ENCODE measurements at places on chromosomes 2 and 18. TPM values are rescaled to one million over a fixed set of nuclear protein-coding genes. Genes with fewer than 3 reads are reported as not detected.

Gene CIB4
- total RNA-seq, result not detected

Gene DLGAP1
- total RNA-seq, result not detected

Gene SERPINB4
- total RNA-seq, result not detected

Gene PAX8
- 1.9 TPM for total RNA-seq

Gene SULT6B1
- total RNA-seq, result not detected

Gene VAMP5
- total RNA-seq, result 85.3 TPM

Gene CDH20
- not detected for total RNA-seq

Gene CHRNG
- not detected for total RNA-seq

Gene MFSD2B
- not detected for total RNA-seq

Gene TDRD15
- not detected for total RNA-seq

Gene CERKL
- total RNA-seq, result not detected

Gene OR6B2
- not detected for total RNA-seq

Gene CCDC138
- total RNA-seq, result 7.6 TPM

Gene UGT1A3
- not detected for total RNA-seq

Gene MYL1
- not detected for total RNA-seq

Measured in activated naive CD4-positive, alpha-beta T cell treated with anti-CD3 and anti-CD28 coated beads, Interleukin-2, amount 10 ng/mL, durations not matched to agents 5 hours and 36 hours (primary cell).